ENCODE measurements at places on chromosomes 16 and 17.

DNA sequence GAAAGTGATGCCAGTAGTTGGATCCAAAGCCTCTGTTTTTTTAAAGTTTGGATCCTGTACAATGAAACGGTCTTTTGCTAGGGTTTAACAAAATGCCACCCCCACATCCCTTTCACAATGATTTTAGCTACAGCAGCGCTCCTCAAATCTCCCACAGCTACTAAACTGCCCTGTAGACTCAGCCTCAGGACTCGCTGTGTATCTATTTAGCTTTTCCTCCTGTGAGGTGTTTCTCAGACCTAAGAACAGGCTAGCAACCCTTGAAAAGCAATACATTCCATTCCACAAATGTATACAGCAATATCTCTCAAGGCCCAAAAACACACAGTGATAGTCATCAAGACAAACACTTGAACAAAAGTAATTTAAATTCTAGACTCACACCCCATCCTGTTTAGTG, 206.4 kb downstream of the ZFHX3 start:
- DNase-seq = no peak

DNA sequence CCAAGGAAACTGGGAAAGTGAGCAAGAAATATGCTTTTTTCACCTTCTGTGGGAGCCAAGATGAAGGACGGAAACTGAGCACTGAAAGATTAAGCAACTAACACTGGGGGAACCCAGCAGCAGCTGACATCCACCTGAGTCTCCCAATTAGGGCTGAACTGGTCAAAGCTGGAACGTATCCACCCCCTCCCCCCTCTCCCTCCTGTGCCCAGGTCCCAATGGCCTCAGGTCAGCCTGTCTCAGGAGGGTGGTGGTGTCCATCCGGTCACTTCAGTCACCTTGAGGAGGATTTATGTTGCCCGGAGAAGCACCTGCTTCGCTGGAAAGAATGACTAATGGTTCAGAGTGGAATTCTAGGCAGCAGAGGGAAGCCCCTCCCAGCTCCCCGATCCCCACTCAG, 10.0 kb downstream of the PEMT start:
- DNase-seq = no peak

DNA sequence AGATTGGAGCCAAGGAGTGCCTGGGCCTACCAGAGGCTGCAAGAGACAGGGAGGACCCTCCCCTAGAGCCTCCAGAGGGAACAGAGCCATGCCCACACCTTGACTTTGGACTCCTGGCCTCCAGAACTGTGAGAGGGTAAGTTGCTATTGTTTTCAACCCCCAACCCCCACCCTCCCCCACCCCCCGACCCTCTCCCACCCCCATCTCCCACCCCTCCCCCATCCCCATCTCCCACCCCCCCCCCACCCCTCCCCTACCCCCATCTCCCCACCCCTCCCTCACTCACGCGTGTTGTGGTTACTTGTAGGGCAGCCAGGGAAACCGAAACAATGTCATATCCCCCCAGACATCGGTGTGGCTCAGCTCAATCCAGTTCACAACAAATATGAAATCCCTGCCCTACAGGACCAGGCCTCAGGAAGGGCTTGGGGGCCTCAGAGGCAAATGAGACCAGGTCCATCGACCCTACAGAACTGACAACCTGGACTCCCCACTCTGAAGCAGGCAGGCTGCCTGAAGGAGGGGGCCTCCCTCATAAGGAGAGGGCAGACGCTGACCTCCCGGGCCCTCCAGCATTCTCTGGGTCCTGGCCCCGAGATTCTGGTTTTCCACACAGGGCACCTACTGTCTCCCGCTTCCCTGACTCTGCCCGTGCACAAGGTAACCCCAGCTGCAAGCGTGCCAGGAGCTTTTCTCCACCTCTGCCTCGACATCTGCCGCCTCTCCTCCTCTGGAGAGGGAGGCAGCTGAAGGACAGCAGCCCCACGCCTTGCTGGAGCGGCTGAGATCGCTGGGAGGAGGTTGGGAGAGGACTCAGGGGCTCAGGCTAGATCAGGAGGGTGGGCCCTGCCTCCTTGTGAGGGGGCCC, 3.0 kb upstream of the ZCCHC14 start:
- DNase-seq = no peak

- no peak for DNase-seq
Measured at GRCh38 chr17:32684087-32684958, 192.6 kb downstream of the MYO1D start.

DNA sequence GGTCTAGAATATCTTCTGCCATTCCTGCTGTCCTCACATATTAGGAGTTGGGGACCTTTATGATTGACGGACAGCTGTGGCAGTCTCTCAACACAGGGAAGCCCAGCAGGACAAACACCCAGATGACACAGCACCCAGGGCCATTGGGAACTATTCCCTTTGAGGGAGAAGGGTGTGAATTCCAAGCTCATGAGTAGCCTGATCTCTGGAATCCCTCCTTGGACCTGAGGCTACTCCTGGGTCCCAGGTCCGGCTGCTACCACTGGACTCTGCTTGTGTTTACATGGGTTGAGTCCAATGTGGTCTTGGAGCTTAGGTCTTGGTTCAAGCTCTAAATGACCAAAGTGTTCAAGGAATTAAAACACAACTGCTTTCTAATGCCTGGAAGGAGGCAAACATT, 78.9 kb downstream of the SLC6A2 start:
- DNase-seq = no peak

- DNase-seq = no peak
Measured at GRCh38 chr17:12362853-12363455, 302.7 kb upstream of the MYOCD start.

DNA sequence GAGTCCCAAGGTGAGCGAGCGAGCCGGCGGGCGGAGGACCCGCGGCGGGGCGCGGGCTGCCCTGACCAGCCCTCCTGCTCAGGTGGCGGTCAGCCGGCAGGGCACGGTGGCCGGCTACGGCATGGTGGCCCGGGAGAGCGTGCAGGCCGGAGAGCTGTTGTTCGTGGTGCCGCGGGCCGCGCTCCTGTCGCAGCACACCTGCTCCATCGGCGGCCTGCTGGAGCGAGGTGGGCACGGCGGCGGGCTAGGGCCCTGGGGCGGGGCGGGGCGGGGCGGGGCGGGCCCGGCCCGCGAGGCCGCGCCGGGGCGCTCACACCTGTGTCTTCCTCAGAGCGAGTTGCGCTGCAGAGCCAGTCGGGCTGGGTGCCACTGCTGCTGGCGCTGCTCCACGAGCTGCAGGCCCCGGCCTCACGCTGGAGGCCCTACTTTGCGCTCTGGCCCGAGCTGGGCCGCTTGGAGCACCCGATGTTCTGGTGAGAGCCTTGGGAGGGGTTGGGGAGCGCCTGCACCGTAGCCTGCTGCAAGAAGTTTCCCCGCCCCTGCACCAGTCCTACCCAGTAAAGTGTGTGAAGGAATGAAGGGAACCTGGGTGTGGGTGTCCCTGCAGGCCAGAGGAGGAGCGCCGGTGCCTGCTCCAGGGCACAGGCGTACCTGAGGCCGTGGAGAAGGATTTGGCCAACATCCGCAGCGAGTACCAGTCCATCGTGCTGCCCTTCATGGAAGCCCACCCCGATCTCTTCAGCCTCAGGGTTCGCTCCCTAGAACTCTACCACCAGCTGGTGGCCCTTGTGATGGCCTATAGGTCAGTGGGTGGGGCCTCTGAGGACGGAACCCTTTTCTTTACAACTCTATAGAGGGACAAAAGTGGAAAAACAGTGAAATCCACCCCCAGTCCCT, 802 bp downstream of the SETD6 start:
- DNase-seq = no peak

DNA sequence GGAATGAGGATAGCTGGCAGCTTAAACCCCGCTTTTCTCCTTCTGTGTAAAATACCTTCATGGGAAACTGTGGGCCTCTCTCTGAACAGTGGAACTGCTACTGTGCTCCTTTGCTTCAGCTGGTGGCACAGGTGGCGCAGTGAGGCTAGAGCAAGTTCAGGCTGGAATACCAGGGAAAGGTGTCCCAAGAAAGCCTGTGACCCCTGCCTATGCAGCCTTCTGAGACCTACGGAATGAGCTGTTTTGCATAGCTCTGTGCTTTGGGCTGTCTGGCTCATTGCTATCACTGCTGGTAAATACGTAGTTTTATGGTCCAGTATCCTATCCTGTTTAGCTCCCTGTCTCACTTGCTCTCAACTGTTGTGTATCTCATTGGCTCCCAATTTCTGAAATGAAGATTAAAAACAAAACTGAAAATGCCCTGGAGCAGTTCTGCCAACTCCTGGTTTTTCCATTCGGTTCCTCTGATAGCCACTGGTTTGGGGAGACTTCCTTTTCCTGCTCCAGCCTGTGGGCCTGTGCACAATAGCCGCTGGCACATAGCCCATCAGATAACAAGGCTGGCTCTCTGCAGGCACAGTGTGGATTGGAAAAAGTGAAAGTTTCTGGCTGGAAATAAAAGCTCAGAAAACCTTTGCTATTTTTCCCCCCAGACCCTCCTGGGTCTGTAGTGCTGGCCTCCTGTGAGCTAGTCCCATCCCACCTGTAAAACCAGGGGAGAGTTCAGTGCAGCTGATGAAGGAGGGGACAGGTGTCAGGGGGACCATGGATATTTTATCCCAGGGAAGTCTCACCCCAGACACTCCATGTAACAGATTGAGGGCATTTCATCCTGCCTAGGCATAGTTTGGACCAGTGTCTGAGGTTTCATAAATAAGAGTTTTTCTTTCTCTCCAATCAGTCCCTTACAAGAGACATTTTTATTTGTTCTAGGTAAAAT, 24.0 kb downstream of the LIMD2 start:
- peak; percentile 47 for DNase-seq

- DNase-seq = no peak
Measured at GRCh38 chr16:13084331-13084730, 182.9 kb downstream of the SHISA9 start.

GRCh38 chr16:31501226-31501965, 6.8 kb downstream of the RUSF1 start:
- no peak for DNase-seq

DNA sequence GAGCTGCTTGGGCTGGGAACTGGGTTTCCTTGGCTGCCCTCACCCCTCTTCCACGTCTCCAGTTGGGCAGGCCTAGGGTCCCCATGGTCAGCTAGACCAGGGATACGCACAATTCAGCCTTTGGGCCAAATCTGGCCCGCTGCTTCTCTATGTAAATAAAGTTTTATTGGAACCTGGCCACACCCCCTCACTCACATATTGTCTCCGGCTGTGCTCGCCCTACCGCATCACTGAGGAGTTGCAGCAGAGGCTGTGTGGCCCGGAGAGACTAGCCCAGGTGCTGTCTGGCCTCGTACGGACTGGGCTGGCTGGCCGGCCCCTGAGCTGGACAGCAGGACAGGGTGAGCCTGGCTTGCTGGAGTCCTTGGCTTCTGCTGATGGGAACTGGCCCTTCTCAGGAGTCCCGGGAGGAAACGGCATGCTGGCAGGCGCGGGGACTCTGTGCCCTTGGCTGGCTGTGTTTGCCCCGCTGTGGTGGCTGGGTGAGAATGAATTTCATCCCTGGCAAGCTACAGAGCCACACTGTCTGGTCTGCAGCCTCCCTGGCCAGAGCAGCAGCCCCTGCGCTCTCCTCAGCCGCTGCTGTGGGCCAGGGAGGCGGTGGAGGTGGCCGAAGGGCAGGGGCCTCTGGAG, 82.0 kb downstream of the ENGASE start:
- DNase-seq = no peak

DNA sequence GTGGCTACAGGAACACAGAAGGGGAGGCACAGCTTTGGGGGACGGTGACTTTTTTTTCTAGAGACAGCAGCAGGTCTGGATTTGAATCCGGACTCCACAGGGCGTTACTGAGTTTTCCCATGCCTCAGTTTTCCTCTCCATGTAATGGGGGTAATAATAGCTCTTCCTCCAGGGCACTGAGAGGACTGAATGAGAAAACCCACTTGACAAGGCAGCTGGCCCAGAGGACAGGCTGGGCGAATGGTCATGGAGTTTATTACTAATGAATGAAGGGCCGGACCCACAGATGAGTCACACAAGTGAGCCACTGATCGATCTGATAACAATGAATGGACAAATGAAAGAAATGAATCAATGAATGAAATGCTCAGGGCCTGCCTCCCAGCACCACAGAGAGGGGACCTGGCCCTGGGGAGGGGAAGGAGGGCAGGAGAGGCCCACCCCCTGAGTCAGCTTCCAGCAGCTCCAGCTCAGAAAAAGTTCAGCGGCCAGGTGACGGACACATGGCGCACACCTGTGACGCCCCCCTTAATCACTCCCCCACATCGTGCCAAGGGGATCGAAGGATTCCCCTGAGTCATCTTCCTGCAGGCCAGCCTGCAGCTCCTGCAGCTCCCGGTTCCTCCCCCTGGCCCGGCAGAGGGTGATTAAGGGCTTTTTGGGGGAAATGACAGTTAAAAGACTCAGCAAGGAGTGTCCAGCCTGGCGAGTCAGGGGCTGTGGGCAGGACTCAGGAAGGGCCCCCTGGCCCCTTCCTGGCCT, 54.3 kb downstream of the SOCS1 start:
- no peak for DNase-seq

DNA sequence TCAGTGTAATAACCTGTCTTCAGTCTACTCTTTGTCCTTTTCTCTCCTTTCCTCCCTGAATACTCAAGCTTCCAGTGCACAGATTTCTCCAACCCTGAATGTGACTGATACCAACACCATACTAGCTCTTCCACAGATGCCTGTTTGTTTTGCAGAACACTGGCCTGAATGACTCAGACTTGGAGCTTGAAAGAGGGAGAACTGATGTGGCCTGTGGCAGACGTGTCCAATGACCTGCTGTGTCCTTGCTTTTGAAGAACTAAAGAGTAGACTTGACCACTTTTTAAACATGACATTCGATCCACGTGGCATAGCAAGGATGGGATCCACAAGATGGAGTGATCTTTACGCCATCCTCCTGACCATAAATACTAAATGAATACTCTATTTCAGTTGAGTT, 361.0 kb downstream of the WWOX start:
- DNase-seq = no peak

DNA sequence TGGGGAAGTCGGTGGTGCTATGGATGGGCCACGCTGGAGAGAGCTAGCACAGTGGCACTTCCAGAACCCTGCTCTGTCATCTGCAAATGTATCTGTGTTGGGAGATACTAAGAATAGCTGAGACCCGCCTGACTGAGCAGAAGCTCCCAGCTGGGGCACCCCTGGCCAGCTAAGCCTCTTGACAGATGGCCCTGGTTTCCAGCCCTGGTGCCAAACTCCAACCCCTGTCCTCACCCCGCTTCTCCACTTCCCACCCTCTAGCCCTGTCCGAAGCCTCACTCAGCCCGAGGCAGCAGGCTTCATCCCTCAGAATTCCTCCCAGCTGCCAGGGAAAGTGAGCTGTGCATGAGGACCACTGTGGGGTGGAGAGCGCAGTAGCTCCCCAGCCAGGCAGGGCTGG, 124.4 kb downstream of the CCDC144A start:
- DNase-seq = no peak

- peak; percentile 85 for DNase-seq
Measured at GRCh38 chr17:78722246-78722761, 59.8 kb downstream of the CYTH1 start.

DNA sequence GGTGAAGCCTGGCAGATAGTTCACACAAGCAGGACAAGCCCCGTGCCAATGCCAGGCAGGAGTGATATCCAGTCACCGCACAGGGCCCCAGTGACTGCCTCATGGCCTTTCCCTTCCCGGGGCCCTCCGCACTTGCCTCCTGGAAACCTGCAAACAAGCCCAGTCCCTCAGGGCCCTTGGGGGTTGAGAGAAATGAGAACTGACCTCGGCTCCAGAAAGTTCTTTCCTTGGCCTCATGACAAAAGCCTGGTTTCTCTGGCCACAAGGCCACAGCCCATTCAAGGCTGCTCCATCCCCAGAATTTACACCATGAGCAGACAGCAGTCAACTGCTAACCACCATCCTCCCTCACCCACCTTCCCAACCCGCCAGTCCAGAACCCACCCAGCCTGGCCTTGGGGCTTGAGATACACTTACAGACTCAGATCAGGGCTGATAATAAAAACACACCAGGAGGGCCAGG, 77.6 kb downstream of the CCDC182 start:
- no peak for DNase-seq

All from head of caudate nucleus (tissue), 42 donors.